ENCODE measurements at places on chromosomes 1 and 21.

- peak; percentile 28 for DNase-seq
These were observed 64.8 kb downstream of the DNTTIP2 start for GRCh38 chr1:93814059-93814794.

DNA sequence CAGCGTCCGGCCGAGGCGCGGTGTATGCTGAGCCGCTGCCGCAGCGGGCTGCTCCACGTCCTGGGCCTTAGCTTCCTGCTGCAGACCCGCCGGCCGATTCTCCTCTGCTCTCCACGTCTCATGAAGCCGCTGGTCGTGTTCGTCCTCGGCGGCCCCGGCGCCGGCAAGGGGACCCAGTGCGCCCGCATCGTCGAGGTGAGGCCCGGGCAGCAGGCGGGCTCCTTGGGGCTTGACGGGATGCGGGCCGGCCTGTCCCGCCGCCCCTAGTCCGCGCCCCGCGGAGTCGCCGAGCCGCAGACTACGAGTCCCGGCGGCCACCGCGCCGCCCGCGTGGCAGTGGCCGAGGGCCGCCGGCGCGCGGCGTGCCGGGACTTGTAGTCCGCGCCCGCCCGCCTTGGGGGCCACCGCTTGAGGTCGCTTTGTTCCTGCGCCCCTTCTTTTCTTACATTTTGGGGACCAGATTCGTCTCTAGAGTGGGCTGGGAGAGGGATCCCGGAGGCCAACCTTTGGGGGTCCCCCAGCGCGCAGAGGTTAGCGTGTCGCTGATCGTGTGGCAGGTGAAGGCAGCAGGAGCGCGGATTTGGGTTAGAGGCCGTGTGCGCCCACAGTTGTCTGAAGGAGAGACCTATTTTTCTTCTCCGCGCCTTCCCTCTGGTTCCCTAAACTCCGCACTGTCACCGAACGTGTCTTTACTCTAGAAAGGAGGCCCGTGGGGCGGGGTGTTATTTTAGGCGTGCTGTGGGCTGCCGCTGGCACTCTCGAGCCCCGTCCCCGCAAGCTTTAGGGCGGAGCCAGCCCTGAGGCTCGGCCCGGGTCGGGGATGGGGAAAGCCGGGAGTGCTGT is 553 bp downstream of the CMPK1 start:
- DNase-seq, result peak; percentile 87

DNA sequence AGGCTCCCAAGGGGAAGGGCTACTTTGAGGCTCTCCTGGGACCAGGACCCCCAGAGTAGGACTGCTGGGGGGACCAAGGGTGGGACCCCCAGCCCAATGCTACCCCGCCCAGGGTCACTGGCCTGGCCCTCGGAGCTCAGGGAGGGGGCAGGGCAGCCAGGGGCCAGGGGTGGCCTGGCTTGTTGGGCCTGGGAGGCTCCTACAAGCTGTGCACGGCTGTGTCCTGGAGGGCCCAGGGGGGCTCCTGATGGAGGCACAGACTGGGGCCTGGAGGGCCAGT is 2.2 kb downstream of the HES4 start:
- no peak for DNase-seq

DNA sequence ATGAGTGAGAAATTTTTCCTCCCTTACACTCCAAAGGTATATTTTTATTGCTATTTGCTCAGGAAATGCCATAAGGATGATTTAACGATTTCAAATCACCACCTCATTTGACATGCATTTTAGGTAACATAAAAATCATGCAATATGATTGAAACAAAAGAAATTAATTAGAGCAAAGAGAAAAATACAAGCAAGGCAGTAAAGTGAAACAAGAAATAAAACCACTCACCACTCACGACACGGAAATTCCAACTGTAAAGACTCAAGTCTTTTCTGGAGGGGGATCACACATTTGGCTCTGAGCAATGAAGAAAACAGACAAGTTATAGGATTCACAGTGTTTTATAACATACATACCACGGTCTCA is 86.8 kb upstream of the ARHGAP29 start:
- DNase-seq, result no peak

GRCh38 chr1:82463951-82464350 is 663.2 kb downstream of the ADGRL2 start:
- no peak for DNase-seq

- DNase-seq, result no peak
These were observed 32.2 kb upstream of the ANGPTL7 start for GRCh38 chr1:11156963-11157362.

DNA sequence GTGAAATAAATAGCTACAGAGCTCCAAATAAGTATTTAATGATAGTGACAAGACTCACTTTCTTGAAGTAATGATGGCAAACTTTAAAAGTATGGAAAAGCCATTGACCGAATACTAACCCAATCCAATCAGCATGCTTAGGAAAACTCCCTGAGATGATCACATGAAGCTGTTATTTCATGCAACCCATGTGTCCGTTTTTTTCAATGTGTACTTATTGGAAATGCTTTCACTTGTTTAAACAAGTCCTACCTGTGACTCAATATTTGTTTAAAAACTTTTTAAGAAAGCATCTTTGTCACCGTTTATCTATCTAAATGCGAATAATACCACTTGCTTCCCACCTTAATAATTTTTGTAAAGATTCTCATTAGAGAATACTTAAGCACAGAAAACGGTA is 185.8 kb downstream of the NRIP1 start:
- DNase-seq, result no peak

DNA sequence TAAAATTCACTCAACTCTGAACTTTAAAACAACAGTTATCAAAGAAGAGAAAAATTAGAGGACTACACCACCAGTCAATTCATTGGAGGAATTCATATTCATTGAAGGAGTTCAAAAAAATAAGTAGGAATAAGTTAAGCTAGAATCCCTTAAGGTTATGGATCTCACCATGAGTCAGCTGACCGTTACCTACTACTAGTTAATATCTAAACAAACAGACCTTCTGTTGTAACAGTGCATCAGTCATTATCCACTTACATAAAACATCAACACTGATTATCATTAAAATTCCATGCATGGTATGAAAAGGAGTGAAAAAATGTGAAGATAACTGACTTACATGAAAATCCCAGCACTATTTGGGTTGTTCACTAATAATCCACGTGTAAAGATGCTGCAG is 44.9 kb downstream of the FOXJ3 start:
- DNase-seq, result no peak

- no peak for DNase-seq
These were observed 51.2 kb downstream of the DIP2A start for GRCh38 chr21:46509741-46510502.

- DNase-seq, result no peak
These were observed 256.1 kb upstream of the PTBP2 start for GRCh38 chr1:96465441-96465840.

DNA sequence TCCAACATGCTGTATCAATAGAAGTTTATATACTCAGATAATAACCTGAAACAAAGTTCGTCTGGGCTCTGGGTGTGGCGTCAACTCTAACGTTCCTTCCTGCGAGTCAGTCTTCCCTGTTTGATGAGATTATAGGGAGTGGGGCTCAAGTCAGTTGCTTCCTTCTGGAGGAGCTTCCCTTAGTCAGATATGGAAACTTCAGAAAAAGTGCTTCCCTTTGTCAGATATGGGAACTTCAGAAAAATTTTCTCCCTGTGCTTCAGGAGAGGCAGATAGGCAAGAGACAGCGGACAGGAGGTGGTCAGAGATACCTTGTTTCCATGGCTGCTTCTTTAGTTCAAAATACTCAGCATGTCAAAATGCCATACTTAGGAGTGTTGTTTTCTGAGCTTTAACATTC is 51.1 kb upstream of the PRDX6 start:
- no peak for DNase-seq

DNA sequence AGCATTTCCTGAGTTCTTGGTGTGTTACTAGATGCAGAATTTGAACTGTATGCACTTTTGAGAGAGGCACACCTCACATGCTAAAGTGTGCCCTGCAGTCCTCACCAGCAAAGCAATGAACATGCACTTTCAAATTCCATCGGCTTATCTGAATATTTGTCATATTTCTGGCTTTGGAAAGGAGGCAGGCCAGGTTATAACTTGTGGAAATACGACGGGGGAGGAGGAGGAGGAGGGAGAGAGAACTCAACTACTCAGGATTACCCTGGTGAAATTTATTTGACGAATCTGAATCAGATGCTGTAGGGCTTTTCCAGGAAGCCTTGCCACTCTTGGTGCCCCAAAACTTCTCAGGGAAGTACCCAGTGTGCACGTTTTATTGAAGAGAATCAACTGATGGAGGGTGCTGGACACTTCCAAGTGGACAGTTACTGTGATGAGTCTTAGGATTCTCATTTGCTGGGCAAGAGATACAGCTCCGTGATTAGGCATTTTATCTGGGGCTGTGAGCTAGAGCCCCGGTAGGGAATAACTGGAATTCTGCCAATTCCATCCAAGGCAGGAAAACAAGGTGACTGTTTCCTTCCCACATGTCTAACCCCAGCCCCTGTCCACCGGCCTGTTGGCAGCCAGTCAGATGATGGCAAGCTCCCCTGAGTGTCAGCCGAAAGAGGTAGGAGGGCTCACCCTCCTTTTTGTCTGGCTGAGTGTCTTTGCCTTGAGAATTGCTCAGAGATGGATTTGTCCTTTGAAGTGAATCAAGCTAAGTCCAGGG is 3.8 kb downstream of the PDPN start:
- no peak for DNase-seq

DNA sequence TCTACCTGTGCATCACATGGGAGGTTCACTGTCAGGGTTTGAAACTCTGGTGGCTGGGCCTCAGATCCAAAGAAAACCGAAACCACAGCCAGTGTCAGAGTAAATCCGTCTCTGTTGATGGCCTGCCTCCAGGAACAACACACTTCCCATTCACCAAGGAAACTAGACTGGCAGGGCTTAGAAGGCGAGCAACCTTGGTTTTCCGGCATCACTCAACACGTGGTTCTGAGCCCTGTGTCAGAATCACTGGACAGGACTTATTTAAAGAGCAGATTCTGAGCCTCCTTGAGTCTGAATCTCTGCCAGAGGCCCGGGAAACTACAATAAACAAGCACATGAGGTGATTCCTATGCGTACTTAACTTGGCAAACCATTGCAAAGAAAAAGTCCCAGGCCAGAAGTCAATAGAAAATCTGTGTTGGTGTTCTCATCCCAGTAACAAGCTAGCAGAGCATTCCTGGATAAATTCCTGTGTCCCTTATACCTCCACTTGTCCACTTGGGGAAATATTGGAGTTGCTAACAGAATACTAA is 70.0 kb downstream of the KCTD3 start:
- DNase-seq, result no peak

DNA sequence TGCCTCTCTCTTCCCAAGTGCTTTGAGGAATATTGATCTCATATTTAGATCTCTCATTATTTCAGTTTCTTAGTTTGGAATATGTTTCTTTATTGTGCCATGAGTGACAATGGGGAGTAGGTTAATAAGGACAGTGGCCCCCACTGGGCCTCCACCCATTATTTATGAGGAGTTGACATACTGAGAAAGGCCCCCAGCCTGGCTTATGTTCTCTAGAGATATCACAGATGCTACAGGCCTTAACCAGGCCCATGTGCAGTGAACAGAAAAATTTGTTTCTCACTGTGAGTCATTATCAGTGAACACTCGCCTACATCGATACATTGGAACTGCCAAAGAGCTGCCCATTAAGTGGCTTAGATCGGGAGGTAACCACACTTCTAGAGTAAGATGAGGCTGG is 35.7 kb upstream of the SYT6 start:
- DNase-seq, result no peak

Measured in activated naive CD8-positive, alpha-beta T cell treated with anti-CD3 and anti-CD28 coated beads for 36 hours (primary cell).